ENCODE measurements at places on chromosomes 6 and 20.
A peak's percentile ranks its signal among the peaks of the same experiment; 100 is the strongest.

GRCh38 chr6:26016245-26016962 is 53.8 kb downstream of the TRIM38 start:
- no peak for DNase-seq

DNA sequence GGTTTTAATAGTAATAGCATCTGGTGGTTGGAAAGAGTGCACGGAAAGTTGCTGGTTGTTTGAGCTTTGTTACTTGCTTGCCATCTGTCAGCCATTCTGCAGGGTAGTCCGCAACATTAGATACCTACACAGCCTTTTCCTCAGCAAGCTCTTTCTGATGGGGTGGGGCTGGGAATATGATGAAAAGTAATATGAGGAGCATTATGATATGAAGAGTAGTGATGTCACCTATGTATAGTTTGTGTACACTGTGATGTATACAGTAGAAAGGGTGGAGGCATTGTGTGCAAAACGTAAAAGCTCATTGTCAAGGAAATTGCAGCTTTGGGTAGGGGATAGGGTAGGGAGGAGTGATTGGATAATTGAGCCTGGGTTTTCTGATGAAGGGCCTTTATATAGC is 16.1 kb downstream of the SCAF8 start:
- no peak for DNase-seq

DNA sequence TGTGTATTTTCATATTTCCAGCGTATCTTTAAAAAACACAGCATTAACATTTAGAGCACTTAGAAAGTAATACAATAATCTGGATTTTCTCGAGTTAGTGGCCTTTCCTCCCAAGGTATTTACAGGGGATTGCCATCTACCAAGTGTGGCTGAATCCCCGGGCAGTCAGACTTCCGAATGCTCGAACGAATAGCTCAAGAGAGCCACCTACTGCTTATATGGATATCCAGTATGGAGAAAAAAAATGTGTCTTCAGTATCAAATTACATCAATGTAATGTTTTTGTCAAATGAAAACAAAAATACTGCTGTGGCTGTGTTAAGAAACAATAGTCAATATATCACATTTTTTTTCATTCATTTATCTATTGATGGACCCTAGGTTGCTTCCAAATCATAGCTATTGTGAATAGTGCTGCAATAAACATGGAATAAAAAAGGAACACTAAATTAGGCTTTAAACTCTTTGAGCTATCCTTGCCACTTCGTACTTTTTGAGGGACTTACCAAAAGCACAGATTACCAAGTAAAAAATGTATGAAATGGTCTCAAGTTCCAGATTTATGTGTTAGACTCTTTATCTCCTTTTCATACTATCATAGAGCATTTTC is 654.5 kb upstream of the PTCHD4 start:
- peak; percentile 45 for DNase-seq

- no peak for DNase-seq
These were observed 15.2 kb upstream of the CD83 start for GRCh38 chr6:14102383-14102782.

- DNase-seq: peak; percentile 94
These were observed 15.8 kb upstream of the DEK start for GRCh38 chr6:18280084-18280483.

GRCh38 chr6:129102741-129103140 is 219.8 kb downstream of the LAMA2 start:
- DNase-seq: no peak

DNA sequence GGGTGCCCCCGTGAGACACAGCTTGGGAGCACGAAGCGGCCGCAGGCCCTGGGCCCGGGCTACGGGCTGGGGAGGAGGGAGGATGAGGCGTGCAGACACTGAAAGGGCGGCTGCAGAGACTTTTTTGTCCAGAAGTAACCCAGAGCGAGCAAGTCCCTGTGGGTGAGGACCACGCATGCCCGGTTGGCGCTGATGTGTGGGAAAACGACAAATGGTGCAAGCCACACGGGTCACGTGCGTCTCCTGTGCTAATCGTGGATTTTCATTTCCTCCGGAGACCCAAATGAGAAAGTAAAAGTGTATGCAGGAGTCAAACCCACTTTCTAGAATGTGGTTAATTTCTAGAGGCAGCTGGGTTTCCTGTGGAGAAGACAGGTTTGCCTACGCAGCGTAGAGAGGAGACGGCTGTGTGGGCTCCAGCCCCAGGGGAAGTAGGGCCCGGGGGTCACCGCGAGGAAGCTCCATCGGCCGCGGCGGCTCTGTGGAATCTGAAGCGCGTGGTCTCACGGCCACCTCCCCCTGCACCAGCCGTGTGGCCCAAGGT is 19.0 kb downstream of the DLL1 start:
- DNase-seq: no peak

DNA sequence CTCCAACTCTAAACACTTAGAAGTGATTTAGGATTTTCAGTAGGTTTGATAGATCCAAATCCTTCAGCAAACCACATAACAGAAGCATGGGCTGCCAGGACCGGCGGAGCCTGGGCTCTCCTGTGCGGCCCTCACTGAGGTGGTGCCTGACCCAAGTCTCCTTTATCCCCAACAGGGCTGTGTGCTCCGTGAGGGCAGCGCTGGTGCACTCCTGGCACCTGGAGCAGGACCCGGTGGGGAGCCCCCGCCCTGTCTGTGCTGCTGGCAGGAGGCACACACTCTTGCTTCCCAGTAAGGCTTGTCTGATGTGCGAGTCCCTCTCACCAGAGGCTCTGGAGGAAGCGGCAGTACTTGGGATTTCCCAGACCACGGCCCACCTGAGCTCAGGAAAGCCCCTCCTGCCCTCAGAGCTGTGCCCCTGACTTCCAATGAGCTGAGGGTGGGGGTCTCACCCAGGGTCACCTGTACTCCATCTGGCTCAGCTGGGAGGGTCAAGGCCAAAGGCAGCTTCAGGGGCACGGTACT is 56.2 kb downstream of the PYGB start:
- DNase-seq: no peak

DNA sequence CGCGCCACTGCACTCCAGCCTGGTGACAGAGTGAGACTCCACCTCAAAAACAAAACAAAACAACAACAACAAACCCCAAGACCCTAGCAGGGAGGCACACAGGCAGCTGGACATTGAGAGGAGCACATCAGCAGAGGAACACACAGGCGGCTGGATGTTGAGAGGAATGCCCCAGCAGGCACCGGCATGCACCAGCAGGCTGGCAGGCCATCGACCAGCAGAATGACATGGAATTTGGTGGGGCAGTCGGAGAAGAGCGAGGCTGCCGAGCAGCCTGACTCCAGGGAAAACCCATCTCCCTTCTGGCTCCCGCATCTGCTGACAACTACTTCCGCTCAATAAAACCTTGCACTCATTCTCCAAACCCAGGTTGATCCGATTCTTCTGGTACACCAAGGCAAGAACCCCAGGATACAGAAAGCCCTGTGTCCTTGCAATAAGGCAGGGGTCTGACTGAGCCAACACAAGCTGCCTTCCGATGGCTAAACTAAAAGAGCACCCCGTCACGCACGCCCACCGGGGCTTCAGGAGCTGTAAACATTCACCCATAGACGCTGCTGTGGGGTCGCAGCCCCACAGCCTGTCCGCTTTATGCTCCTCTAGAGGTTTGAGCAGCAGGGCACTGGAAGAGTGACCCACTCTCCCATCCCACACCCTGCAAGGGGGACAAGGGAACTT is 60.2 kb downstream of the SLC22A23 start:
- no peak for DNase-seq

DNA sequence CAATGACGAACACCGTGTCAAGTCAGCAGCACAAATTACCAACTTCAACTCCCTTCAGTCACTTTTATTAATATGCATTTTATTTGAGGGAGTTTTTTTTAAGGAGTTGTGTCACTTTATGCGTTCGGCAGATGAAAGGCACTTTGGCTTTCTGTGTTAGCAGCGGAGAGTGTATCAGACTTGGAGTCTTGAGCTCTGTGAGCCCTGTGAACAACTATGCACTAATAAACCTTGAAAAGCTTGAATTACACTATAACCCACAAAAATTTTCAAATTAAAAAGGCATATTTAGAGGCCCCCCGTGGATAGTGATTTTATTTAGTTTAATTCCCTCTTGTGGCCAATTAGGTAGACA is 335.3 kb upstream of the NT5E start:
- no peak for DNase-seq

DNA sequence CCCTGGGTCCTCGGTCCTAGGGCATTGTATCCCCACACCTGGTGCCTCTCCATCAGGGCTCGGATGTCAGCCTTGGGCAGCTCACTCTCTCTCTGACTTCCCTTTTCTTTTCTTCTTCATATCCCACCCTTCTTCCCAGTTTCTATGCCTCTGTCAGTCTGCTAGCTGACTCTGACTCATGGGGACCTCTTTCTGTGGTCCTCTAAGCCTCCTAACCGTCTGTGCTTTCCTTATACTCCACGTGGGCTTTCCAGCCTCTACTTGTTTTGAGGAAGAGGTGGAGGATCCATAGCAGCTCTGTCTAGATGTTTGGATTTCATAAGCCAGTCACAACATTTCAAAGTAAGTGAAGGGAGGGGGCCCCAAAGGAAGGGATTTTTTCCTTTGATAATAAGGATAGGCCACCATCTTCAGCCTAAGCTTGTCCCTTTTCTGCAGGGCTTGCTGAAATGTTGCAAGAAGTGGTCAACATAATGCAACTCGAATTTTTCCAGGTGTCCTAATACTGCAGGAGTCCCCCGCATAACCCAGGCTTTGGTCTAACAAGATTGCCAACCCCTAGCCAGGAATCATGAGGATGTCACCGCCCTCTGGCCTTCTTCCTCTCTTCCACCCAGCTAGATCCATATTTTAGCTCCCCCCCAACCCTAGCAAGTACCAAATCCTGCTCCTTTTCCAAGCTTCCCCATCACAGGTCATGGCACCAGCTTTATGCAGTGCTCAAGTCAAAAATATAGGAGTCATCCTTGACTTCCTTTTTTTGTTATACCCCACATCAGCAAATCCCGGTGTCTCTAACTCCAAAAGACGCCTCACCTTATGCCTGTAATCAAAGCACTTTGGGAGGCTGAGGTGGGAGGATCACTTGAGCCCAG is 8.7 kb upstream of the PLTP start:
- no peak for DNase-seq
